ENCODE measurements at places on chromosomes 1 and 21.

- H3K36me3 ChIP-seq: peaks cover 39% of the 10 kb centered on the region
- H3K4me3 ChIP-seq: no peak overlapping the region
- no peaks in the 10 kb centered on the region for H3K27me3 ChIP-seq
- no peak for DNase-seq
- peak overlapping the region; percentile 84 for H3K27ac ChIP-seq
Observed at GRCh38 chr1:200653022-200653462, 16.7 kb downstream of the DDX59 start.

DNA sequence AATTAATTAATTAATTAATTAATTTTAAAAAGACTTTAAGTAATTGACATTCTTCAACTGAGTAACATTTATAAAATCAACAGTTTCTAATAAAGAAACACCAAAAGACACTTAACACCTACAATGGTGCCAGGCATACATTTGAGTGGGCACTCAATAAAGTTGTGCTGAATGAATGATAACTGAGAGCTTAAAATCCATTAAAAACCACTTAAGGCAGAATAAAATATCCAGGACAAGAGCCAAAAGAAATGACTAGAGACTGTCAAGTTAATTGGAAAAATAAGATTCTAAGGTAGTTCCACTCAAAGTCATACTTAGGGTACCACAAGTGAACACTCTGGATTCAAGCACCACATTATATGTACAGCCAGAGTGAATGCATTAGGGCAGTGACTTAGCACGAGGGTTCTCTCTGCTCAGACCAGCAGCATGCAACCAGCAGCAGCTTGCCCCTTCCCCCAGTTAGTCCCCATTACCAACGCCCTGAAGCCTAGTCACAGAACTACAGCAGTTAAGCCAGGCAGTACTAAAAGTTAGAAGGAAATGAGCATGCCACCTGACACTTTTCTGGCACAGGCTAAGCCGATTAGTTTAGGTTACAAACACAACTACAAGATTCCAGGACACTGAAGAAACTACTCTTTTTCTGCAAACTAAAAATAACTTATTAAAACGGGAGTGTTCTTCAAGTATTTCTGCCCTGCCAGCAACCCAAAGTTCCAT, 46.5 kb downstream of the LUZP1 start:
- no peak overlapping the region for H3K4me3 ChIP-seq
- H3K27ac ChIP-seq: no peak overlapping the region
- H3K27me3 ChIP-seq: no peaks in the 10 kb centered on the region
- peaks cover 41% of the 10 kb centered on the region for H3K4me1 ChIP-seq
- DNase-seq: no peak

- no peaks in the 10 kb centered on the region for H3K27me3 ChIP-seq
- peaks cover 9% of the 10 kb centered on the region for H3K36me3 ChIP-seq
- H3K27ac ChIP-seq: peak overlapping the region; percentile 38
- no peak overlapping the region for H3K4me3 ChIP-seq
Observed at GRCh38 chr1:5977494-5978444, 14.5 kb downstream of the NPHP4 start.

- H3K4me3 ChIP-seq: no peak overlapping the region
- no peaks in the 10 kb centered on the region for H3K36me3 ChIP-seq
- no peaks in the 10 kb centered on the region for H3K27me3 ChIP-seq
- H3K27ac ChIP-seq: no peak overlapping the region
- peaks cover 5% of the 10 kb centered on the region for H3K4me1 ChIP-seq
- DNase-seq: peak; percentile 12
Observed at GRCh38 chr1:114353262-114353661, 157.7 kb downstream of the TRIM33 start.

DNA sequence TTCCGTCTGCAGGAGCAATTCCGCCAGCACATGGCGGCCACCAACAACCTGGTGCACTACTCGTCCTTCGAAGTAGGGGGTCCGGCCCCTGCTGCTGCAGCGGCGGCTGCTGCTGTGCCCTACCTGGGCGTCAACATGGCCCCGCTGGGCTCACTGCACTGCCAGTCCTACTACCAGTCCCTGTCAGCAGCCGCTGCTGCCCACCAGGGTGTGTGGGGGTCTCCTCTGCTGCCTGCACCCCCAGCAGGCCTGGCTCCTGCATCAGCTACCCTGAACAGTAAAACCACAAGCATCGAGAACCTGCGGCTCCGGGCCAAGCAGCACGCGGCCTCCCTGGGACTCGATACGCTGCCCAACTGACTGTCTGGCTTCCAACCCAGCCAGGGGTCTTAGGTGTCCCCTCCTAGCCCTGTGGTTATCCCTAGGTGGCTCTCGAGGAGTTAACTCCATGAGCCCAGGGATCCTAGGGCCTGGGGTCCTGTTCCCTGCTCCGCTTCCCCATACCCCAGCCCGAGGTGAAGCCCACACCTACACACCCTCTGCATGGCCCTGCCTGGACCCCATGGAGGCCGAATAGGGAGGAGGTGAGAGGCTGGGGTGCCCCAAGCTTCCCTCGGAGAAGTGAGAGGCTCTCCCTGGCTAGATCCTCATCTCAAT, 22.6 kb downstream of the DMBX1 start:
- no peak overlapping the region for H3K4me3 ChIP-seq
- H3K27me3 ChIP-seq: peaks cover 19% of the 10 kb centered on the region
- no peak for DNase-seq
- H3K4me1 ChIP-seq: no peaks in the 10 kb centered on the region
- no peaks in the 10 kb centered on the region for H3K36me3 ChIP-seq

DNA sequence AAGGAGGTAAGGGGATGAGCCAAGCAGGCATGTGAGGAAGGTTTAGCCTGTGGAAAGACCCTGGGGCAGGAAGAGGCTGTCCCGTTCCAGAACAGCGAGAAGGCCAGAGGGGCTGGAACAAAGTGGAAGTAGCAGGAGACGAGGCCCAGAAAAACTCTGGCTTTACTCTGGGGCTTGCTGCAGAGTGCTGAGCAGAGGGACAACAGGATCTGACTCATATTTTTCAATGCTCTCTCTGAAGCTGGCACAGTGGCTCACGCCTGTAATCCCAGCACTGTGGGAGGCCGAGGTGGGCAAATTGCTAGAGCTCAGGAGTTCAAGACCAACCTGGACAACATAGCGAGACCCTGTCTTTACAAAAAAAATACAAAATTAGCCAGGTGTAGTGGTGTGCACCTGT, 52.4 kb upstream of the PAX7 start:
- H3K4me3 ChIP-seq: no peak overlapping the region
- H3K4me1 ChIP-seq: no peaks in the 10 kb centered on the region
- peaks cover 3% of the 10 kb centered on the region for H3K27me3 ChIP-seq
- no peak for DNase-seq
- H3K27ac ChIP-seq: no peak overlapping the region

- H3K4me1 ChIP-seq: no peaks in the 10 kb centered on the region
- H3K27ac ChIP-seq: no peak overlapping the region
- H3K4me3 ChIP-seq: no peak overlapping the region
- no peaks in the 10 kb centered on the region for H3K36me3 ChIP-seq
- H3K27me3 ChIP-seq: no peaks in the 10 kb centered on the region
- DNase-seq: no peak
Observed at GRCh38 chr1:98653123-98653522, 8.4 kb upstream of the SNX7 start.

GRCh38 chr1:6599141-6599975, 3.3 kb downstream of the KLHL21 start:
- H3K27me3 ChIP-seq: no peaks in the 10 kb centered on the region
- peak overlapping the region; percentile 93 for H3K4me3 ChIP-seq
- H3K36me3 ChIP-seq: peaks cover 47% of the 10 kb centered on the region
- peak; percentile 84 for DNase-seq
- H3K4me1 ChIP-seq: peaks cover 36% of the 10 kb centered on the region
- peak overlapping the region; percentile 90 for H3K27ac ChIP-seq

DNA sequence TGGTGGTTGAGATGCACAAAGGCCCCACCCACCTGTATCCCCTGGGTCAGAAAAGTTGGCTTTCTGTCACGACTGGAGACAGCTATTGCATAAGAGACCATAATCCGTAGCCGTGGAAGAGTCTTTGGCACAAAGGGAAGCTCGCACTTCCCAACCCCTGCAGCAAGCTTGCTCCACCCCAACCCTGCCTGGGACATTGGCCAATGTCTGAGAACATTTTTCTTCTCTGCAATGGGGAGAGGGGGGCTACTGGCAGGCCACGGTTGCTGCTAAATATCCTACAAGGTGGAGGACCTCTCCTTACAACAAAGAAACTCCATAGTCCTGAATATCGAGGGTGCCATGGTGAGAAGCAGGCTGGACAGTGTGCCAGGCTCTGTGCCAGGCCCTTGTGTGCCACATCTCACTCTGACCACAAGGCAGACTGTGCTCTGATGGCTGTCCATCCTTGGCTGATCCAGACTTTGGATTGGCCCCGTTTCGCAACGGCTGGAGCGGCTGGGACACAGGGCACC, 104.1 kb downstream of the CSMD2 start:
- H3K4me1 ChIP-seq: no peaks in the 10 kb centered on the region
- H3K27me3 ChIP-seq: peaks cover 4% of the 10 kb centered on the region
- H3K27ac ChIP-seq: no peak overlapping the region
- DNase-seq: no peak

DNA sequence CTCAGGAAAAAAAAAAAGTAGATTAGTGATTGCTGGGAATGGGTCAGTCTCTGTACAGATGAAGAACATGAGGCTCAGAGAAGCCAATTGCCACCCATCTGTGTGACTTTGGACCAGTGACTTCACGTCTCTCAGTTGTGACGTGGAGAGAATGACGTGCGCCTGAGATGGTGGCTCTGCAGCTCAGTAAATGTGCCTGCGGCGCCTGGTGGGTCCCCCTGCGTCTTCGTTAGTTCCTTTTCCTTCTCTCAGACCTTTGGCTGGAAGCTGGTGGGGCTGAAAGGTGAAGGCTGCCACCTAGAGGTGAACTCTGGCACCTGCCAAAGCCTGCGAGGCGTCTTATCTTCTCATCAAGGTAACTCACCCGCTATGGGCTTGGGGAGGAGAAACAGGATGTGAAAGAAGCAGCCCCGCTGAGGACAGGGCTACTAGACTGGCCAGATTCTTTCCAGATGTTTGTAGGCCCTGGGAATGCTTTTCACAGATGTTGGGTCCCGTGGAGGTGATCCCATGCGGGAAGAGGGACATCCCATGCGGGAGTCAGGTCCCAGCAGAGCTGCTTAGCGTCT, 8.7 kb upstream of the E2F2 start:
- H3K27me3 ChIP-seq: no peaks in the 10 kb centered on the region
- peak overlapping the region; percentile 45 for H3K4me3 ChIP-seq
- H3K36me3 ChIP-seq: no peaks in the 10 kb centered on the region
- DNase-seq: peak; percentile 98

DNA sequence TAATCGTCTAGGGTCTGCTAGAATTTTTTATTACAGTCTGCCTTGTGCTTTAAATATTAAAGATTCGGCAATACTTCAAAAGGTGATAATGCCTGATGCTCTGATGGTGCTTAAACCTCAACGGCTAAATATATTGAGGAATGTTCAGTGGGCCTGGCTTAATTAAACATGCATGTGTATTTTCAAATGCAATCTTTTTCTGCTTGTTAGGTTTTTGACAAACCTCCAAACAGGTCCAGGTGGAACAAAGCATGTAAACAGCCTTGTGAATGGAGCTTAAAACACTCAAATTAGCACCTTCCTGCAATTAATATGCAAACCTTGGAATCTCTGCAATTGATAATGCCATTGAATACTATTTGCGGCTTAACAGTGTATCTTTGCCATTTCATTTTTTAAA, 334.9 kb downstream of the BARHL2 start:
- H3K4me3 ChIP-seq: no peak overlapping the region
- H3K4me1 ChIP-seq: no peaks in the 10 kb centered on the region
- H3K27me3 ChIP-seq: no peaks in the 10 kb centered on the region

DNA sequence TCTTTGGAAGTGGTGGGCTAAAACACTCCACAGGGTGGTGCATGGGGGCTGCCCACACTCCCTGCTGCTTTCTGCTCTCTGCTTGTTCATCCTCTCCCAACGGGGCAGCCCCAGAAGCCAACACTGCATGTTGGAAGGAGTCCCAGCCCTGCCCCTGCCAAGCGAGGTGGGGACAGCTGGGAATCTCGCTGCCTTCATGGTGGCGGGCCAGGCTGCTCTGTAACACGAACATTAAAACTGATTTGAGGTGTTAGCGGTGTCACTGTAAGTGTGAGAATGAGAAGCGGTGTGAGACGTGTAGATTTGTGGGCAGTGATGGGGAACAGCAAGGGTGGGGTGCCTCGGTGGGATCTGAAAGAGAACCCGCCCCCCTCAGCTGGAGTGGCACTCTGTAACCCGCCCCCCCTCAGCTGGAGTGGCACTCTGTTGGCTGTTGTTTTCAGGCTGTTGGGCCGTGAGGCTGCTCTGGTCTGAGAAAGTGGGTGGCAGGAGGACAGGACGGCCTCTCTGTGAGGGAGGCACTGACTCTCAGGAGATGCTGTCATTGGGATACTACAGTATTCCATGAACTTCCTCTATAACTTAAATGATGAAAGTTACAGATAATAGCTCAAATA, 80.9 kb downstream of the PCBP3 start:
- peaks cover 2% of the 10 kb centered on the region for H3K27me3 ChIP-seq
- H3K4me3 ChIP-seq: no peak overlapping the region
- peaks cover 11% of the 10 kb centered on the region for H3K4me1 ChIP-seq
- no peaks in the 10 kb centered on the region for H3K36me3 ChIP-seq
- H3K27ac ChIP-seq: no peak overlapping the region

GRCh38 chr21:39088831-39089380, 94.3 kb downstream of the PSMG1 start:
- H3K4me3 ChIP-seq: no peak overlapping the region
- peak; percentile 19 for DNase-seq
- no peaks in the 10 kb centered on the region for H3K4me1 ChIP-seq

DNA sequence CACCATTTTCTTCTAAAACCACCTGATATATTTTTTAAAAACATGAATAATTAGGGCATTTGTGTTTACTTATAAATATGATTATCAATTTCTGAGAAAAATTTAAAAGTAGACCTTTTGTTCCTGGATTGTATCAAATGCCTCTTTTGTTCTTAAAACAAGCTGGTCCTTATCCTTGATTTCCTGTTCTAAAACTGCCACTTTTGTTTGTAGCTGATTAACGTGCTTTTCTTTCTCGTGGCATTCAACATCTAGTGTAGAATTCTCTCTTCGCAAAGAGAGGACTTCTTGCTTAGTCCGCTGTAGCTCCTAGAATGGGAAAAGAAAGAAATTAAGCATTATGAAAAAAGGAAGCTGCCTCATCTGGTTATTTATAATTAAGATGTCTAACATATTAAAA, 25.0 kb downstream of the SASS6 start:
- DNase-seq: no peak
- H3K36me3 ChIP-seq: peaks cover 27% of the 10 kb centered on the region
- peaks cover 7% of the 10 kb centered on the region for H3K4me1 ChIP-seq
- no peak overlapping the region for H3K27ac ChIP-seq

GRCh38 chr1:93002781-93003180, 41.5 kb upstream of the DIPK1A start:
- no peaks in the 10 kb centered on the region for H3K4me1 ChIP-seq
- no peak overlapping the region for H3K27ac ChIP-seq
- H3K27me3 ChIP-seq: peaks cover 4% of the 10 kb centered on the region
- DNase-seq: no peak

- H3K36me3 ChIP-seq: peaks cover 42% of the 10 kb centered on the region
- no peaks in the 10 kb centered on the region for H3K27me3 ChIP-seq
- no peak overlapping the region for H3K4me3 ChIP-seq
- H3K27ac ChIP-seq: no peak overlapping the region
Observed at GRCh38 chr1:45617618-45618017, 6.2 kb downstream of the CCDC17 start.

GRCh38 chr1:41733021-41733420, 185.7 kb downstream of the HIVEP3 start:
- H3K4me1 ChIP-seq: peaks cover 52% of the 10 kb centered on the region
- H3K27me3 ChIP-seq: no peaks in the 10 kb centered on the region
- no peak overlapping the region for H3K27ac ChIP-seq

All from activated CD8-positive, alpha-beta T cell treated with anti-CD3 and anti-CD28 coated beads for 36 hours (primary cell).